ENCODE measurements at places on chromosomes 1 and 21.

DNA sequence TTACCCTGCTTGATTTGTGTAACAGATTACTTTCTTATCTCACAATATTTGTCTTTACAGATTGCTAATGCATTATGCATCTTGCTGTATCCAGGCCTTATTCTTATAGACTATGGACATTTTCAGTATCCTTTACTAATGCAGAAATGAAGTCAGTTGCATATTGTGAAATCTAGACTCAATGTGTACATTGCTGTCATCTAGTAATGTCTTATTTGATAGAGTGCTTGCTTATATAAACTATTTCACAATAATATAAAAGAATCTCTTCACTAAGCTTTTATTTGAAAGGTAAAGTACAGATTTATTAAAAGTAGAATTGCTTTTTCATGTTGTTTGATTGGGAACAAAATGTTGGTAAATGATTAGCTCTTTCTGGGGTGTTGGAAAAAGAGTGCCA is 39.6 kb downstream of the ALG6 start:
- DNase-seq, result no peak

GRCh38 chr21:33019516-33019884 is 6.2 kb upstream of the OLIG2 start:
- DNase-seq, result no peak

- DNase-seq, result no peak
Measured at GRCh38 chr1:33000427-33001026, 35.9 kb upstream of the RNF19B start.

GRCh38 chr1:111802984-111803383 is 47.3 kb downstream of the DDX20 start:
- no peak for DNase-seq

DNA sequence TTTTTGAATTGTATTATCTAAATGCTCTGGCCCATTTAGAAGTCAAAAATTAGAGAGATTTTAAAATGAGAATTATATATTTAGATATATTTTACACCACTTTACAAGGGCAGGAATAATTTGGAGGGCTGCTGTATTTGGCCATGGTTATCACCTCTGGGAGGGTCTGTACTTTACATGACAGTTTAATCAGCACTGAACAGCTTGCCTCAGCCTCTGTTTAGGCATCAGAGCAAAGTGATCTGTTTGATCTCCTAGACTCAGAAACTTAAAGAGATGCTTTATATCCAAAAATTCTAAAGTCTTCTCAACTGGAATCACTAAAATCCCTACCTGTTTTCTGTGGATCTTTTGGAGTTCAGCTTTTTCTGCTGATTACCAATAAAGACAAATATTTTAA is 5.4 kb upstream of the SPTA1 start:
- no peak for DNase-seq

DNA sequence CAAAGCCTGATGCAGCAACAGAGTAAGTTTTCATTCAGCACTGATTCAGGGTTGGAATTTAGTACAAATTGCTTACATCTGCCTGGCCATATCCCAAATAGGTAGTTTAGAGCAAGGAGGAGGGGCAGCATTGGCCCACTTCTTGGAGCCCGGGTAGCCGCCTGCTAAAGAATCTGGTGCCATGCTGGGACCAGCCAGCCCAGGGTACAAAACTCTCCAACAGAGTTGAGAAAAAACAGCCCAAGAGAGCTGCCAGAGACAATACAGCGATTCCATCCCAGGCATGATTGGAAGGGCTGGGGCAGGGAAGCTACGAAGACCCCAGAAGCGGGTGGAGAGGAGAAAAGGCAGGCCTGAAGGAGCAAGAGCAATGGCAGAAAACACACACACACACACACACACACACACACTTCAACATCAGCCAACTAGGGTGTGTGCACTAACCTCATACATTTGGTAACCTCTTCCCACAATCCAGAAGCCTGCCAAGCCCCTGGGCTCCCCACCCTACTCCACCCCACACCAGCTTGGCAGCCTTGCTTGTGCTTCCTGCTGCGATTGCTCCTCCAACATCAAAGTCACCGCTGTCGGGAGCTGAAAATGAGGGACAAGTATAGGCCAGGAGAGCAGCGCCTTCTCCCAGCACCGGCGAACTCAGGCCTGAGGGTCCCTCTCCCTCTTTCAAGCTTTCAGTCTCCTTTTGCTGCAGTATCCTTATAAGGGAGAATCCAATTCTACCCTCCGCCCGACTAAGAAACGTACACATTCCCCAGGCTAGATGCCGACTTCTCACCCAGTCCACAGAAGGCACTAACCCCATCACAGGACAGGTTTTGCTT is 1.2 kb downstream of the PIK3C2B start:
- DNase-seq, result no peak

DNA sequence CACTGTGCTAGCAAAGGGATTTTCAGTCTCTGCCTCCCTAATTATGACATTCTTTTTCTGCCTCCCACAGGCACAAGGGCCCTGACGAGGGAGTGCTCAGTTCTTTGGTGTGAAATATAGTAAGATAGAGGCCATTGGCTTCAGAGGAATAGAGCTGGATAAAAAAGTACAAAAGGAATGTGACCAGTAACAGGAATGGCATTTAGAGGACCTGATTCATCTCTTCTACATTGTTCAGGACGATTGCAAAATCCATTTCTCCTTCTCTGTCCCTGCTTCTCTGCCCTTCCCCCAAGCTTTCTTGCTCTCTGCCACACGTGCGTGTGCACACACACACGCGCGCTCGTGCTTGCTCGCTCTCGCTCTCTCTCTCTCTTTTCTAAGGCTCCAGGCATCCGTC is 668.2 kb downstream of the KIF26B start:
- DNase-seq, result no peak

DNA sequence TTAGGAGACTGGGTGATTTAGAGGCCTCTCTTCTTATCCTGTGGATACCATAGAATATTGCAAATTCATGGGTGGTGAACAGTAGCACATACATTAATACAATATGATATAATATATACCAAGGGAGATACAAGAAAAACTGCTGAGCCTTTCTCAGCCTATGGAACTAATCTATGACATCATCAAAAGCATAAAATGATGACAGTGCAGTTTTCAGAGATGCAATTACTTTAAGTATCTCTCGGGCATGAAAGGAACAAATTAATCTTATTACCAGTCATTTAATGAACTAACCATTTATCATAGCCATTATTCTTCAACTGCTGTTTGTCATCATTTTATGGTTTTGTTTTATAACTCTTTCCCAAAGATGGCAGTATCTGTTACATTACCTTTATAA is 3.5 kb downstream of the CHODL start:
- no peak for DNase-seq

DNA sequence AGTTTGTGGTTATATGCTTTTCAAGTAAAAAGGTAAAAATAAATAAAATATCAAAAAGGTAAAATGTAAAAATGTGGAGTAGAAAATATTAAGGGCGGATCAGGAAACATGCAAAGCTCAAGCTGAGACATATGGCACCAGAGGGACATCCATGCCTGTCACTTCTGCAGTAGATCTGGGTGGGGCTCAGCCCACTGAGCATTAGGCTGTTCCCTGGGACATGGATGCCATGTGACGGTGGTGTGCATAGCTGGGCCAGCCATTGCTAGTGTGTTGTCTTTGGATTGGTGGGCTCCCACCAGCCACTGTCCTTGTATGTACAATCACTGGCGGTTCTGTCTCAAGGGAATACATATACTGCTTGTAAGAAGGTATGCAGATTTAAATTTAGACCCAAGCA is 3.0 kb downstream of the TTC13 start:
- no peak for DNase-seq

DNA sequence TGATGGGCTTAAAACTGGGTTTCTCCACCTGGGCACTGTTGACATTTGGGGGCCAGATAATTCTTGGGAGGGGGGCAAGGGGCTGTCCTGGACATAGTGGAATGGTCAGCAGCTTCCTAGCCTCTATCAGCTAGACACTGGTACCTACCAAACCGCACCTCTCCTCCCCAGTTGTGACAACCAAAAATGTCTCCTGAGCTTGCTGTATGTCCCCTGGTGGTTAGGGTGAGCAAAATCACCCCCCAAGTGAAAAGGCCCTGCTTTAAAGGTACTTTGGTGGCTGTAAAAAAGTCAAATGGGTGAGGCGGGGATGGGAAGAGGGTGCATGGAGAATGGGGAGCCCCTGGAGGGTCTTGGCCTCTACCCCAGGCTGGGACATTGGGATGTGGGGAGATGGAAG is 182.0 kb downstream of the IGSF21 start:
- no peak for DNase-seq

- no peak for DNase-seq
Measured at GRCh38 chr1:226111883-226112261, 49.4 kb downstream of the H3-3A start.

DNA sequence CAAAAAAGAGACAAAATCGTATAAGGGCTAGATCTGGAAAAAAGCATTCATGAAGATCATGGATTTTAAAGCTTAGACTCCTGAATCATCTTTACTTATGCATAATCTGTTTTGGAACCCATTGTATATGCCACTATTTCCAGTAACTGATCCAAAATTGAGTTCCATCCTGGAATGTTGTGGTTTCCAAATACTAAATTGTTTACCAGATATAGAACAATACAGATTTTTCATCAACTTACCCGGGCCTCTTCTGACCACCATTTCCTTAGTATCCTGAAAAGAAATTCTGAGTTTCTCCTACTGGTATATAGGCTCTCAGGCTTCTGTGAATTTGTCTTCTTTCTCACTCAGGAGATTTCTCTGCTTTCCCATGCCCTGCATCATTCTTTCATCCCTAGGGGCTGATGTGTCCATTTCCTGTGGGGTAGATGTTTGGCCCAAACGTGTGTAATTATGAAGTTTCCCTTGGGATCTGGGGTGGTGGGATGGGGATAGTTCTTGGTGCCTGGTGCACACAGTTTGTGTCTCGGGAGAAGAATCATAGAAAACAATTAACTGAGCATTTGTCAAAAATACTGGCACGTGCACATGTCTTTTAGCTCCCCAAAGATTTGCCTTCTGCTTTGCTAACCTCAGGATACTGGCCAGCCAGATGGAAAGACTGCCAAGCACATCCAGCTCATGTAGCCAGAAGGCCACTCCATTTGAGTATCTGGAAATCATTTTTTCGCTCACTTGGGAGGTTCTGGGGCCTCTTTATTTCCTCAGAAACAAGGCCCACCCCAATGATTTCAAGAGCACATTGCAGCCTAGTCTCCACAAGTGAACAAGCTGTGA is 127.8 kb downstream of the NTMT2 start:
- no peak for DNase-seq

- DNase-seq, result no peak
Measured at GRCh38 chr21:26098772-26099397, 71.7 kb downstream of the APP start.

Measured in liver (tissue), 10 donors.